ENCODE measurements at places on chromosomes 4 and X.

DNA sequence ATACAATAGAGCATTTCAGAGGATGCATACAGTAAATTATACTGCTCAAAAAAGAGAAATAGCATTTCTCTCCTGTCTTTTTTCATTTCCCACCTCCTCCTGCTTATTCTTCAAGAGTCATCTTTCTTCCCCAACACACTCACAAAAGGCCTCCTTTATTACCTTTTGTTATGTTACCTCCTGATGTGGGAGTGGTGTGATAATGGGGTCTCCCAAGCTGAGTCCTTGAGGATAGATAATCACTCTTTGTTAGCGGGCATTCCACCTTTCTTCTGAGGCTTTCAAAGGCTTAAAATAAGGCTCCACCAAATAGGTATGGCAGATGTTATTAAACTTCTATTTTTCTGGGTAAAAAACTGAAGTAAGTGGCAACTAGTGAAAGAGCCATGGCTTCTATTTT is 159.8 kb downstream of the CPEB2 start:
- DNase-seq: no peak

DNA sequence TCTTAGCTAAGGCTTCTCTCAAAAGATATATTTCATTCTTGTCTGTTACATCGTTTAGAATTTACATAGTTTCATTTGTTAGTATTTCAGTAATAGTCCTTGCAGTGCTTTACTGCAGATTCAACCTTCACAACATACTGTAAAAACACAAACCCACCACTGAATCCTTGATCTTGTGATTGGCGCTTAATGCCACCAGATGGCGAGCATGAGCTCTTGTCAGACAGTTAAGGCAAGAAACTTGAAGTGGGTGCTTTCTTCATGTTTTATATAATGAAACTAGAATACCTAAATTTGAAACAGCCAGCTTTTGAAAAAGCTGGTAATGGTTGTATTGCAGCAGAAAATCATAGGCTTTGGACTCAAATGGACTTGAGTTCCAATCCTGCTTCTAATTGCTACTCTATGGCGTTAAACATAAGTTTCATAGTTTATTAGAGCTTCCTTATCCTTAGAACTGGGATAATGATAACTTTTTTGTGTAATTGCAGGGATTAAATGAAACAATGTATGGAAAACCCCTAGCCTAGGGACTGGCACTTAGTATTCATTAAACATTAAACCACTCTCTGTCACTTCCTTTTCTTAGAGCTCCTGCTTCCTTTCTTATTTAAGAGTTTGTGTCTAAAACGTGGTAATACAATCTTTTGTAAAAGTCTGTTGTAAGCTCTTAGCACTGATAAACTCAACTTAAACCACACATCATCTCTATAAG is 95.1 kb downstream of the USP9X start:
- peak; percentile 45 for DNase-seq

DNA sequence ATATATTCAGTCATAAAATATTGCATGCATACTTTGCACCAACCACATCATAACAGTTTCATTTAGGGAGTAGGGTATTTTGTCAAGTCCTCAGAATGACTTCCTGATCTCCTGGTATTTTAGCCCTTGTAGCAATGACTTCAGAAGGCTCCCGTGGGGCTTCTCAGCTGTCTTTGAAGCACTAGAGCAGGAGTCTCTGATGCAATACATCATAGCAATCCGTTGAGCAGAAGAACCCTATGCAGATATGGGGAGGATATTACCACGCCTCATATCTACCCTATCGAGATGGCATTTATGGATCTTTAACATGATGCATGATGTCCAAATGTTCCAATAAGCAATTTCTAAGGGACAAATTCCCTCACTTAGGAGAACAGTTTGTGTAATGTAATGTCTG is 373.7 kb upstream of the FTHL17 start:
- no peak for DNase-seq

DNA sequence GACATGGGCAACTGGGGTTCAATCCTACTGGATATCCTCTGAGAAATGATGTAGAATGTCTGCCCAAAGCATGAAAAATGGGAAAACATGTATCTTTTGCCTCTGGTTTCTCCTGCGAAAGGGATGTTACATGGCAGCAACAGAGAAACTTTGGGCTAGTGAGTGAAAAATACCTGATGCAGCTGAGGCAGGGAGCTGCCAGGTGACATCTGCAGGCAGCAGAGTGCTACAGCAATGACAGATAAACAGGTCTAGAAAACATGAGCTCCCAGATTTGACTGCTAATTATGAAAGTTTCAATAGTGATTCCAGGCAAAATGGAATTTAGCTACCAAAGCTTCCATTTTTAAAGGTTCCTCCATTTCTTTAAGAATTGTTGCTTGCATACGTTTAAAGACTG is 4.8 kb upstream of the CXCL1 start:
- peak; percentile 41 for DNase-seq

GRCh38 chr4:82798168-82799005 is at the start of gene SCD5:
Gene SCD5 (minus strand): TSS chr4:82798796. CDS start chr4:82798537, 259 bp downstream.
- peak; percentile 86 for DNase-seq

- DNase-seq: no peak
Measured at GRCh38 chrX:139776599-139776998, 68.6 kb upstream of the MCF2 start.

DNA sequence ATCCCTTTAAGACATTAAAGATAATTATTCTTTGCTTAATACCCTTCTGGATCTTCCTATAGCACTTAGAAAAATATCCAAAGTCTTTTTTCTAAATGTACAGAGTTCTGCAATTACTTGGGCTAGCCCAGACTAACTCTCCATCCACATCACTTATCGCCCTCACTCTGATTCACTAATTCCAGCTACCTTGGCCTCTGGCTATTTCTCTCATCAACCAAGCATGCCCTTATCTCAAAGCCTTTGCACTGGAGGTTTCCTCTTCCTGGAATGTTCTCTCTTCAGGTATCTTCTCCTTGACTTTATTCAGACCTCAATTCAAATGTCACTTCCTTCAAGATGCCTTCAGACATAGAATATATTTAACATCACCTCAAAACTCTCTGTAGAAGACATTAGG is 345.1 kb upstream of the SMIM31 start:
- no peak for DNase-seq

DNA sequence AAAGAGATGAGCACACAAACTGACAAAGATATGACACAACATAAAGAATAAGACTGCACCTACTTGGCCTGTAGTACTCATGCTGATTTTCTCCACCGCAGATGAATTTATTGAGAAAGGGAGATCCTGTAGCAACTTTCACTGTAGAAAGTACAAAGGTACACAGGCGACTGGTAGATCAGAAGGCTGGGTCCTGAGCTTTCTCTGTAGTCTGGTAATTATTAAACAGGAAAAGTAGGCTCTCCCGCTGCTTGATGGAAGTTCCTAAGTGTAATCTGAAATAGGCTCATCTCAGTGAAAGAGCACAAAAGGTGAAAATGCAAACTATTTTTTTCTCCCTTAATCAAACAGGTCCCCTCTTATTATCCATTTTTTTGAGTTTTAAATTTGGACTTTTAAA is at the start of gene ADH6:
TSS of gene ADH6 (minus strand) at position 175 of the 400 bp plus-strand sequence. CDS start at position 81, 94 bp downstream.
- DNase-seq: no peak

DNA sequence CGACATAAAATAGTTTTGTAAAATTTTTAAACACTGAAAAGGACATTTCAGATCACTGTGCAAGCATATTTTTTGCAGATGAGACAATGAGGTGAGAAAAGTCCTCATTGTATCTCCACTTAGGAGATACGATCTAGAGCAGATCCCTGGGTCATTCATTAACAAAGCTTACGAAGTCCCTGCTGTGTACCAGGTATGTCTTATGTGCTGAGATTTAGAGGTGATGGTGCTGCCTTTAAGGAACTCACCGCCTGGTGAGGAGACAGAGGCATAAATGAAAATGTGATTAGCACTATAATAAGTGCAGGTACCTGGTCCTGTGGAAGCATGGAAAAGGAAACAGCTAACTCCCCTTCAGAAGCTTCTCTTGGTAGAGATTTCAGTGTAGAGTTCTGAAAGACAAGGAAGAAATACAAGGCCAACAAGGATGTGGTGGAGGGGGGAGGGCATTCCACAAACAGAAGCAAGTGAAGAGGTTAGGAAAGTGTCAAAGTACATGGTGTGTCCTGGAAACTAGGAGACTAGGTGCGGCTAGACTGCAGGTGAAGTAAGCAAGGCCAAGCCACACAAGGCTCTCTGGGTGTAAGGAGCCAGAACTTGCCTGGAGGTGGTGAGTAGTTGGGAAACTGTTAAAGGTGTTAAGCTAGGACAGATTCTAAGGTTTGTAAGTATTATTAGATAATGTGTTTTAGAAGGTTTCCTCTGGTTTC is 1.5 kb upstream of the NDNF start:
- no peak for DNase-seq

DNA sequence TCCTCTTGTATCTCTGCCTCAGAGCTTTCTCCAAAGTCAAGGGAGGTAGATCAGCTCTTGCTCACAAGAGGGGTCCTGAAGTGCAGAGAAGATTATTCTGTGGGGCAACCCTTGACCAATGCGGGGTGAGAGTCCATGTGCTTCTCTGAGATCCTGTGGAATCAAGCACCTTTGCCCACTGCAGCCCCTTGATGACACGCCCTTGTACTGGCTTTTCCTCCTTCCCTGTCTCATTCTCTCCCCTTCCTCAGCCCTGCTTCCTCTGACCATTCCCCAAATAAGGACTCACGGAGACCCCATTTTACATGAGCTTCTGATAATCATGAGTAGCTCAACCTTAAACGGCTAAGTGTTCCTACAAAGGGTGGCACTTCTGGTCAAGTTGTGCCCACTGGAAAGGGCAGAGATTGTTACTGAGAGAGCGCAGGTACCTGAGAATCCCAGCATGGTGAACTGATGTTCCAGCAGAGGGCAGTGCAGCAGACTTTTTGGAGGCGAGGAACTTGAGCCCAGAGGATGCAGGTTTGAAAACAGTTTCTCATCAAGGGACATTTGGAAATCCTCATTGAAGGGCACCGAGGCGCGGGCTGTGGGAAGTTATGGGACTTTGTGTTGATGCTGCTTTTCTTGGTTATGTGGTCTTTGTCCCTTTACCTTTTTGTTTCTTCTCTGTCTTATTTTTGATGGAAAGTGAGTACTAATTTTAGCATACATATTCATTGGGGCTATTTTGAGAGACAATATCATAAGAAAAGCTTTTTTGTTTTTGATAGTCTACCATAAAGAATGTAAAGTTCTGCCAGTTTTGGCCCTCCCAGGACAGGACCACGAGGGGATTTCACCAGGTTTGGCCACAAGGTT is 201.3 kb downstream of the RBM46 start:
- peak; percentile 41 for DNase-seq

Measured in dermis microvascular lymphatic vessel endothelial cell (primary cell).